ENCODE measurements at places on chromosomes 1 and 21.

- DNase-seq, result no peak
These were observed 132.7 kb upstream of the IPO9 start for GRCh38 chr1:201696217-201696761.

GRCh38 chr1:209787551-209787950 lies 3.2 kb upstream of the C1orf74 start:
- no peak for DNase-seq

DNA sequence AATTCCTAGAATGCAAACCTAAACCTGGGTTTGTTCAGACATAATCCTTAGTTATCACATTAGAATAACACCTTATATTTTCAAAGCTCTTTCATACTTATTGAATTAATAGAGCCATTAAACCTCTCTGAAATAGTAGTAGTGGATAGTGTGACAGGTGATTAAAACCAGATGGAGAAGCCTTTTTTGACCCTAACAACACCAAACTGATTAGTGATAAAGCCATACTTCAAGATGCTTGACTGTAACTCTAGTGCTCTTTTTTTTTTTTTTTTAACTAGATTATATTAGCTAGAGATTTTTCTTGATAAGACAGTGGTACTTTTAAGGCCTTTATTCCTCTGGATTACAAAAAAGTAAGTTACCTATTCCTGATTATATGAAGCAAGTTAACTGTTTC lies 190.1 kb downstream of the ST6GALNAC3 start:
- no peak for DNase-seq

- DNase-seq, result no peak
These were observed 15.5 kb upstream of the NPPB start for GRCh38 chr1:11874258-11874562.
